Activated CD8-positive, alpha-beta memory T cell treated with anti-CD3 and anti-CD28 coated beads for 48 hours (primary cell): ENCODE measurements at places on chromosomes 16 and 17.

DNA sequence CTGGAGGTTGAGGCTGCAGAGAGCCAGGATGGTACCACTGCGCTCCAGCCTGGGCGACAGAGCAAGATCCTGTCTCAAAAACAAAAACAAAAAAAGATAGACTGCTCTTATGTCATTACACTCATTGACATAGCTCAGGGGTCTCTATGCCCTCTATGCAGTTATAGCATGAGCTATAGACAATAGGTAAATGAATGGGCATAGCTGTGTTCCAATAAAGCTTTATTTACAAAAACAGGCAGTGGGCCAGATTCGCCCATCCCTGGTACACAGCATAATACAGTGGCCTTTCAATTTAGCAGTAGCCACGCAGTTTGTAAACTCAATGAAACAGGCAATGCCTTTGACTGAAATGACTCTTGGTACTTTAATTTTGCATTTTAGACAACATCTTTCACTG, 51.5 kb downstream of the XYLT1 start:
- no peak for DNase-seq

GRCh38 chr16:12900156-12900555, 1.2 kb upstream of the SHISA9 start:
- DNase-seq = no peak

GRCh38 chr16:53626811-53627210, 76.8 kb downstream of the RPGRIP1L start:
- DNase-seq = no peak

DNA sequence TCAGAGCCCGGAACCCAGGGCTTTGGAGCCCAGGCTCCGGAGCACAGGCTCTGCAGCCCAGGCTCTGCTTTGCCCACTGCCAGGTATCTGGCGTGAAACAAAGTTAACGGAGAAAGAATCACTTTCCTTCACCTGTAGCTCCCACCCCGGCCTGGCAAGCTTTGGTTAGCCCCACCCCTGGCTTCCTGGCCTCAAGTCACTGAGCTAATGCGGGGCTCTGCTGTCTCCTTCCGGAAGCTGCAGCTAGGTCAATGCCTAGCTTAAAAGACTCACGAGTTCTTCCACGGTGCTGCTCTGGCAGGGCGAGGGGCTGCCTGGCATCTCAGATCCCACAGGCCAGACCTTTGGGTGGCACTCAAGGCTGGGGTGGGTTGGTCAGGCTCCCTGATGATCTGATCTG, 21.1 kb upstream of the SPPL2C start:
- DNase-seq = no peak

DNA sequence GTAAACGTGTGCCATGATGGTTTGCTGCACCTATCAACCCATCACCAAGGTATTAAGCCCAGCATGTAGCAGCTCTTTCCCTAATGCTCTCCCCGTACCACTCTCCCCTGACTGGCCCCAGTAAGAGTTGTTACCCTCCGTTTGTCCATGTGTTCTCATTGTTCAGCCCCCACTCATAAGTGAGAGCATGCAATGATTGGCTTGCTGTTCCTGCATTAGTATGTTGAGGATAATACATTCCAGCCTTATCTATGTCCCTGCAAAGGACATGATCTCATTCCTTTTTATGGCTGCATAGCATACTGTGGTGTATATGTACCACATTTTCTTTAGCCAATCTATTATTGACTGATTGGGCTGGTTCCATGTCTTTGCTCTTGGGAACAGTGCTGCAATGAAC, 1294.9 kb upstream of the CDH8 start:
- no peak for DNase-seq

DNA sequence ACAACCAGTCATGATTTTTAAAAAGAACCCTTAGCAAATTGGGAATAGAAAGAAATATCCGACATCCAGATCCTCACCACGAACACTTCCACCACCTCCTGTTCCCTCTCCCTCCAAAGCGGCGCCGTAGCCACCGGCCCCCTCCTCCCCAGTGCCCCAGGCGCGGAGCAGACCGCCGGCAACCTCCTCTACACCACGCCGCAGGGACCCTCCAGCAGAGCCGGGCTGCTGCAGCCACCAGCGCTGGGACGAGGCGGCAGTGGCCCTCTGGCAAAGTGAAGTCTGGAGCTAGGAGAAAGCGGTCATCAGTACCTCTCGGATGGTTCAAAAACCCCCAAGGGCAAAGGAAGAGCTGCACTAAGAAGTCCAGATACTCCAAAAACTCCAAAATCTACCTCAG, 41.4 kb upstream of the SLFN13 start:
- no peak for DNase-seq

- no peak for DNase-seq
These were observed 56.6 kb downstream of the RAP1GAP2 start for GRCh38 chr17:2852729-2853282.

DNA sequence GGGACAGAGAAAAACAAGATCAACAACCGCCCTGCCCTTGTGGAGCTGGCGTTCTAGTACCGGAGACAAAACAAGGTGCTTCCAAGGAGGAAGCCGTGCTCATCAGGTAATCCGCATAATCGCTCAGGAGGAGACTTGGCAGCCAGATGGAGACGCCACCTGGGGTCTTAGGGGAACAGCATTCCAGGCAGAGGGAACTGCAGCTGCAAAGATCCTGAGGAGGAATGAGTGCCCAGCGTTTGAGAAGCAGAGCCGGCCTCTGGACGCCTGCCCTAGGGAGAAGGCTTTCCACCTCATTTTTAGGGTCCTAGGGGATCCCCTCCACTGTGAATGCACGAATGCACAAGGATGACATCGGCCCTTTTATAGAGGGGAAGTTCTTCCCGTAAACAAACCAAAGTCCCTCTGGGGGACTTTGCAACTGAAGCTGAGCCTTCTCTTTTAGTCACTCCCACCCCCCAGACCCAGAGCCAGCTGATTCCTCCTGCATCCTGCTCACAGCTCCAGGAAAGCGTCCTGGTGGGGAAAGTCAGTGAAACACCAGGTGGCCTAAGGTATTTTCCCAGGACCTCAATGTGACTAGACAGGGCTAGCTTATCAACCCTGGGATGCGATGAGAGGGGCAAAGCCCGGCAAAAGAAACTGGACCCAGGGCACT, 13.2 kb upstream of the MPRIP start:
- DNase-seq = no peak

GRCh38 chr17:66548659-66549310, 246.4 kb downstream of the PRKCA start:
- no peak for DNase-seq

DNA sequence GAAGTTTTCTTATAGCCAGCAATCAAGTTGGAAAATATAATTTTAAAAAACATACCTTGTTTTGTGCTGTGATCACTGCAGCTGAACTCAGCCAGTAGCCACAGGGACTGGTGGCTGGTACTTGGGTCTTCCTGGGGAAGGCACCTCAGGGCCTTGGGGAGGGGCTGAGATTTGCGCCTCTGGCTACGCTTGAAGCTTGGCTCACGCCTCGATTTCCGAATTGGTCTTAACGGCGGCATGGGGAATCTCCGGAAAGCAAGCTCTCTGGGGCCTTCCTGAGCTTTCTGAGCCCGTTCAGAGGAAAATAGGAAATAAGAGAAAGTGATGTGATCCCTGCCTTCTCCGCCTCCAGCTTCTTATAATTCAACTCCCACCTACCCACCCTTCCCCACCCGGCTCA, 11.3 kb upstream of the USP7 start:
- DNase-seq = no peak

GRCh38 chr17:4540224-4540651, 14.9 kb downstream of the MYBBP1A start:
- DNase-seq = no peak

GRCh38 chr17:47323382-47324223, at the start of gene EFCAB13:
EFCAB13 (plus strand) TSS chr17:47323955; CDS start chr17:47328354, 4,399 bp downstream.
- peak; percentile 53 for DNase-seq
